ENCODE measurements at places on chromosomes 2 and 18.

DNA sequence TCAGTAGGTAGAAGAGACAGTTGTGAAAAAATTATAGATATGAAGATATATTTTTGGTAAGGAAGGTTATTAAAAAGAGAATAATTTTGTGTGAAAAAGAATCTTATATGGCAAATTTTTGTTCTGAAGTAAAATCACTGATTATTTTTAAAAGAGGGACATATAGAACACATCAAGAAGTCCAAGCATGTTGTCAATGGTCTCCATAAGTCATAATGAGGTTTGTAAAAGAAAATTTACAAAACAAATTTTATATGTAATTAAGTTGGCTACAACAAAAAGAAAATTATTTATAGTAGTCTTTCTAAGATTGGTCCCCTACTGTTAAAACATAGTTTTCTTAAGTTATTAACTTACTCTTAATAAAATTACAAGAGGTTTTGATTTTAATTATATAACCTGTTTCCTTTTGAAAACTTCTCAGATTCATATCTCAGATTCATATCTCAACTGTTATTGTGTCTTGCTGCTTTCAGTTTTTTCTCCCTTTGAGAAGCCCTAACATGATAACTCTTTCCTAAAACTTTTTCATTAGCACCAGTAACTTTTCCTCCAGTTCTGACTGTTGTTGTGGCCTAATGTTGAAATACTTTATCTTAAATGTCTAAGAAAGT, 81.2 kb downstream of the SH3YL1 start:
- DNase-seq, result no peak

DNA sequence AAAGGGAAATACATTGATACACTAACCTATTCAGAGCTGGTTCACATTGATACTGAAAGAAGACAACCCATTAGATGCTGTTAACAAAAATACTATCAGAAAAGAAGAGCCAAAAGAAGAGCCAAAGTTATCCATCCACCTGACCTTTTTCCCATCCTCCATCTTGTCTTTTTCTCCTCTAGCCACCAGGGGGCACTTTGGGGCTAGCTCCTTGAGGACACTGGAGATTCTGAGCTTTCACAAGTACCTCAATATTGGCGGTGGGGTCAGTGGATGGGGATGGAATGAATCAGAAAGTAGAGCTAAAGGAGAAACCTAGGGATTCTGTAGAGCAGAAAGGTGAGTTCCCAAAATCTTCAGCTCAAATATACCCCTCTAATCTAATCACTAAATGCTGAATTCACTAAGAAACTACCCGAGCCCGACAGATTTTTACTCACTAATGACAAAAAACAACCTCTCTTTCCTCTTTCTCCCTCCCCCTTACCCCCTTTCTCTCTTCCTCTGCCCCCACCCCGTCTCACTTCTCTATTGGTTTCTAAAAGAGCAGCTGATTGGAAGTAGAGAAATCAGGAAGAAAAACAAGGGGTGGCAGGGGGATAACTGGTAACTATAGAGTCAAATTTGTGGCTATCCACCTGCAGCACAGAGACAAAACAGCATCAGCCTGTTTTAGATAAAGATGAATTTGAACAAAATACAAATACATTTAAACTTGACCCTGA, 203.3 kb downstream of the TCF4 start:
- DNase-seq, result peak; percentile 7

DNA sequence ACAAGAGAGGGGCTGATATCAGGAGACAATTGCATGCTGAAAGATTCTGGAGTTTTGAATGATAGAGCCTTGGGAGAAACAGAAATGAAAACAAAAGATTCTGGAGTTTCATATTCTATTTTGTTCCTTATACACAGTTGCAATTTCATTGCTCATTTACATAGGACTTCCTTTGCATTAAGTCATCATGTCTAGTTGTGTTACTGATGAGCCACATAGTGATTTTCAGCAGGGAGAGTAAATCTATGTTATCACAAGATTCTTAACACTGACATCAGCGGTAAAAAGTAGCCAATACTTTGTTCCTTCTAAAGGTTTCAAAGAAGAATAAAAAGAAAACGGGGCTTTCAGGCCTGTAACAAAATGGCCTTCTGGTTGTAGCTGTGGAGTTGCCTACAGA, 7.1 kb downstream of the ADAM17 start:
- no peak for DNase-seq

DNA sequence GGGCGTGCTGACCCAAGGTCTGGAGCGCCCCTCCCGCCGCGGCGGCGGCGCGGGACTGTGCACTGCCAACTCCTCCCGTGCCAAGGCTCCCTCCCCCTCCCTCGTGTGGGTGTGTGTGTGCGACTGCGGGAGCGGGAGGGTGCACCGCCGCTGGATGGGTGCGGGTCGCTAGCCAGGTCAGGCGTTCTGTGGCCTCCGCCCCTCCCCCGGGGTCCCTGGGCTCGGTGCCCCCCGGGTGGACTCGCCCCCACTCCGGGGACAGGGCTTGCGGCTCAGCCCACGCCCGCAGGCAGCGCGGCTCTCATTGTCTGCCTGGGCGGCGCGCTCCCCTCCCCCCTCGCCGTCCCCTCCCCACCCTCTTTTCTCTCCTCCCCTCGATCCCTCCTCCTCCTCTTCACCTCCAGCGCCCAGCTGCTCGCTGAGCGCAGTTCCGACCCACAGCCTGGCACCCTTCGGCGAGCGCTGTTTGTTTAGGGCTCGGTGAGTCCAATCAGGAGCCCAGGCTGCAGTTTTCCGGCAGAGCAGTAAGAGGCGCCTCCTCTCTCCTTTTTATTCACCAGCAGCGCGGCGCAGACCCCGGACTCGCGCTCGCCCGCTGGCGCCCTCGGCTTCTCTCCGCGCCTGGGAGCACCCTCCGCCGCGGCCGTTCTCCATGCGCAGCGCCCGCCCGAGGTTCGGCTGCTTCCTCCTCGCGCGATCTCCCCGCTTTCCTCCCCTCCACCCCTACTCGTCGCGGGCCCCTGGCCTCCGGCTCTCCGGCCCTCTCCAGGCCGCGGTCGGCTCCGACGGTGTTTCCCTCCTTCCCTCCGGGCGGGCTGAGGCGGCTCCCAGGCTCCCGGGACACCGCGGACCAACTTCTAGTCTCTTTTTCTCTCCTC, at the start of gene GATA6:
Gene GATA6, plus strand, starts transcription at position 579 of the 878 bp plus-strand sequence. CDS start 1,556 bp downstream, outside the sequence.
- peak; percentile 79 for DNase-seq
